Naive thymus-derived CD8-positive, alpha-beta T cell (primary cell): ENCODE measurements at places on chromosomes 16 and 17.
A peak's percentile ranks its signal among the peaks of the same experiment; 100 is the strongest.

DNA sequence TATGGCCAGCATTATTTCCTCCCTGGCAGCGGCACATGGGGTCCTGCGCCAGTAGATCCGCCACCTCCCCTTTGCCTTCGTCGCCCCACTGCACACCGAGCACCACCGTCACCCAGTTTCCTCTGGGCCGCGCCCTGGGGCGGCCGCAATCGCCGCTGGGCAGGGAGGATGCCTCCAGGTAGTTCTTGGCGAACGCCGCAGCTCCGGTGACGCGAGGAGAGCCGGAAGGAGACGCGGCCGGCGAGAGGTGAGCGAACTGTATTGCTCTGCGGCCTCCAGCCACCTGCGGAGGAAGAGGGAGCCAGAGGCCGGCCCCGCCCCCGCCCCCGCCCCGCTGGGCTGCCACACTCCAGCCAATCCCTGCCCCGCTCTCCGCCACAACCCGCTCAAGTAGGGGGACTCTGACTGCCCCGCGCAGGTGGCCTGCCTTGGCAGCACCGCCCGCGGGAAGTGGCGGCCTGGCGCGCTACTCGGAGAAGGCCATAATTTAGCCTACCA, 11.8 kb upstream of the SLFN13 start:
- peak; percentile 51 for DNase-seq

- no peak for DNase-seq
Measured at GRCh38 chr16:73350707-73351452, 303.0 kb upstream of the ZFHX3 start.

DNA sequence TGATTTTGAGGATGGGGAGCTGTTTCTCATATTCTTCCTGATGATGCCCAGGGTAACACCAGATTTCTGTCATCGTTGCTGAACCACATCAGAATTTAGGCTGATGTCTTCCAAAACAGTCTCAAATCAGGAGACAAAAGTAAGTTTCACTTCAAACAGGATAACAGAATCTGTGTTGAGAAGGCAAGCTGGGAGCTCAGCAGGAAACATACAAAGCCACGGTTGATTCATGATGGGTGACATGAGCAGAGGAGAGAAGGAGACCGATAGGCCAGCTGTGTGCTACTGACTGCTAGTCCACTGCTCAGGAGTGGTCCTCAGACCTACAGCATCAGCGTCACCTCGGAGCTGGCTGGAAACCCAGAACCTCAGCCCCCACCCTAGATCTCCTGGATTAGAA, 62.9 kb upstream of the RCVRN start:
- DNase-seq, result no peak

- peak; percentile 1 for DNase-seq
Measured at GRCh38 chr17:65228734-65229620, 91.8 kb downstream of the RGS9 start.

GRCh38 chr16:80317599-80318037, 223.2 kb upstream of the DYNLRB2 start:
- DNase-seq, result no peak

- no peak for DNase-seq
Measured at GRCh38 chr16:50123417-50123816, 29.7 kb upstream of the TENT4B start.

DNA sequence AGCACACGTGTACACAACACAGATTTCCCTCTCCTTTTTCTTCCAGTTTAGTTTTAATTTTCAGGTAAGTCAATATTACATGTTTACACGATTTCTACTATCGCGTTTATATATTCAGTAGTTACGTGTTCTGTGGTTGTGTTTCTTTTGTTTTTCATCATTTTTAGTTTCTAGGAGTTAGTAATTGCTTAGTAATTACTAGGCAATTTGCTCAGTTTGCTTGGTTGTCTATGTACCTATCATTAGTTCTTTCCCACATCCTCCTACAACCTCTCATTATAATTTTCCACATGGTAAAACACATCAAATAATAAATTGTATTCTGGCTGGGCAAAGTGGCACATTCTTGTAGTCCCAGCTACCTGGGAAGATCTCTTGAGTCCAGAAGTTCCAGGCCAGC, 24.6 kb upstream of the GUCY2D start:
- DNase-seq, result no peak

DNA sequence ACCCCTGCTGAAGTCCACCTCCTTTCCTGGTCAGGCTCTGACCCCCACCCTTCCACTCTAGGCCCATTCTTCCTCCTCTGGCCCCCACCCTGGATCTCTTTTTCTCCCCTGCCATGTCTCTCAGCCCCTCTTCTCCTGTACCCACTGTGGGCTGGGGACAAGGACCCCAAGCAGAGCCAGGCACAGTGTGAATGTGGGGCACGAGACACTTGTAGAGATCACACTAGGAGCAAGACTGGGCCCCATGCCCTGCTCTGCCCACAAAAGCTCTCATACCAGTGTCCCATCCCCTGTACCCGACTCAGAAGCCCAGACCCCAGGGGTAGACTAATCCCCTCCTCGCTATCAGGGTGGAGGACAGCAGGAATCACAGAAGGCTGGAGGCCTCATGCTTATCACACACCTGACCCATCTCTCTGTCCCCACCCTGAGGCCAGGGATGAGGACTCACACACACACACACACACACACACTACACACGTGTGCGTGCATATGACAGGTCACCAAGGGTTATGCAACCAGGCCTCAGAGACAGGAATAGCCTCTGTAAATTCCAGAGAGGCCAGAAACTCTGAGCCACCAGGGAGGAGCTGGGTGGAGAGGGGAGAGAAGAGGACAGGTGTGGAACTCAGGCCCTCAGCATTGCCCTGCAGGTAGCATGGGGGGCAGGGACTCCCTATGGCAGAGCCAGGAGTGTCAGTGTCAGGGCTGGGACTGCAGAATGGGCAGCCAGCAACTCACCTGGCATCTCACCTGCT, 21.1 kb downstream of the ARHGAP27 start:
- DNase-seq, result no peak

DNA sequence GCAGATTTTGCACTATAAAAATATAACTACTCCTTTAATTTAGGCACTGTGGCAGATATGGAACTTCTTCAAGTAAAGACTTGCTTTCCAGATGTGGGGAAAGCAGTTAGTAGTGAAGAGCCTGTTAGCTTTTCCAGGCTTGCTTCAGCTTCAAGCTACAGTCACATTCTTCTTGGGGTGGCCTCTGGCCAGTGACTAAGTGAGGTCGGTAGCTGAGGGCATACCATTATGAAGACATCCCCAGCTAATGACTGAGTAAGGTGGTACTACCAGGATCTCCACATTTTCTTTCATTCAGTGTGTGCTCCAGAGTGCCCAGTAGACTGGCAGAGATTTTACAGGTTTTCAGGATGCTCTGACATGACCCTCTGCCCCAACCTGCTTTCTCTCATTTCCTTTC, 167.1 kb upstream of the KIF2B start:
- no peak for DNase-seq

DNA sequence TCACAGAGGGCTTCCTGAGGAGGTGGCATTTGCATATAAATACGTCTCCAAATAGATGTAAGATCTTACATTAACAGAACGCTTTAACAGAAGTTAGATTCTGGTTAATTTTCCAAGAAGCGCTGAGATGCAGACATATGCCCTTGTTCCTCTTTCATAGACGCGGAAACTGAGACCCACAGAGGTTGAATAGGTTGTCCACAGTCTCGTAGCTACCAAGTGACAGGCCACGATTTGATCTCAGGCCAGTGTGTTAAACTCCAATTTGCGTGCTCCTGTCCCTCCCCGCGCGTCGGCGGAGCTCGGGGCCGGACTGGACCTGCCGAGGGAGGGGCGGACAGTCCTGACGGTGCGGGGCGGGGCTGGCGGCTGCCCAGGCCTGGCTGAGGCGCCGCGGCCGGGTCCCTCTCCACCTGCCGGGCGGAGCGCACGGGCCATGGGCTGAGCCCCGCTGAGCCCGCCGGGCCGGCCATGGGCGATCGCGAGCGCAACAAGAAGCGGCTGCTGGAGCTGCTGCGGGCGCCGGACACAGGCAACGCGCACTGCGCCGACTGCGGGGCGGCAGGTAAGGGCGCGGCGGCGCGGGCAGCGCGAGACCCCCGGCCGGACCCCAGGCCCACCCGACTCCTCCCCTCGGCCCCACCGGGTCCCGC, at the start of gene ADAP2:
Gene ADAP2, plus strand, starts transcription at position 402 of the 653 bp plus-strand sequence. Its CDS starts 70 bp downstream, at position 472.
- no peak for DNase-seq

DNA sequence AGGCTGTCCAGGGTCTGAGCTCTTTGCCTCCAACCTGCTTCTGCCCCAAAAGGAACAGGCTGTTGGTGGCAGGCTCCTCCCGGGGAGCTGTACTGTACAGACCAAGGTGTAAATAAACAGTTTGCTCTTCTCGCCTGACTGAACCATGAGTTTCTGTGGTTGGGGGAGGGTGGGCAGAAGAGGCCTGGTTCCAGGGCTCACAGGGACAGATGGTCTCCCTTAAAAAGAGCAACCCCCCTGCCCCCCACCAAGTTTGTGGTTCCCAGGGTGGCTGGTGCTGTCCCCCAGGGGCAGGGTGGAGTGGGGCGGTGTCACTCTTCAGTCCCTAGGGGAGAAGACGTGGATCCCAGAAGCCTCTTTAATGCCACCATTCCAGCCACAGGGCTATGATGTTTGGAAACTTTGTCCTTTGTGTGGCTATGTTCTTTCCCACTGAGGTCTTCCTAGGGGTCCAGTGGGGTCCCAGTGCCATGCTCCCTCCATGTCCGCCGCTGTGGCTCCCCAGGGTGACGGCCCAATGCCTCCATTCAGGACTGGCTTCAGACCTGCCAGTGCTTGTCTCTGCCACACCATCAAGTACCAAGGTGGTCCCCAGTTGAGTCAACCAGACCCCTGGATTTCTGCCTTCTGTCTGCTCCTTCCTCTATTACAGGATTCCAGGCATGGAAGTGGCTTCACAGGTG, 146.7 kb downstream of the RAB11FIP4 start:
- no peak for DNase-seq

- DNase-seq, result no peak
Measured at GRCh38 chr17:80498242-80498919, 22.0 kb upstream of the NPTX1 start.

DNA sequence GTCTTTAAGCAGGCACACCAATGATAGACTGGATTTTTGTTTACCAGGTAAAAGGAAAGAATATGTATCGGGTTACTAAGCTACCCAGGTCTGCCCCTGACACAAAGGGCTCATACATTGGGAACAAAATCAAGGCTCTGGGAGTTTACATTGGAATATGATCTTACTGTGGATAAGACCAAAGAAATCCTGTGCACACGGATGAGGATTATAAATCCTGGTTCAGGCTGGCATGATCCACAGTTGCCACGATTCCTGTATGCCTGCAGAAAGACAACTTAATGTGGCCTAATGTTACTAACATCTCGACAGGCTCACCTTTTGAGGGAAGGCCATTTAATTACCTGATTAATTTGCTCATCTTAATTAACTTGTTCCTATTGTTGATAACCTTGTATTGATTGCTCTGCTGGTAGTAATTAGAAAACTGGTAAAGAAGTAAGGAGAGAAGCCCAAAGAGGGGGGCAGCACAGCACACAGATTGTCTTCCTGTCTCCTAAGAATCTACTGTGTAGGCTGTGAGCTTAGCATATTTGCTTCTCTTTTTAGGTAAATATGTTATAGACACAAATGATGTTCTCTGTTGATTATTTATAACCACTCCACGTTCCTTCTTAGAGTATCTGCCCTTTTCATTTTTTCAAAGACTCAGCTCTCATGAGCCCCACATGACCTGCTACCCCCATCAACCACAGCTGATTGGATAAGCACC, 51.0 kb upstream of the TOX3 start:
- no peak for DNase-seq

DNA sequence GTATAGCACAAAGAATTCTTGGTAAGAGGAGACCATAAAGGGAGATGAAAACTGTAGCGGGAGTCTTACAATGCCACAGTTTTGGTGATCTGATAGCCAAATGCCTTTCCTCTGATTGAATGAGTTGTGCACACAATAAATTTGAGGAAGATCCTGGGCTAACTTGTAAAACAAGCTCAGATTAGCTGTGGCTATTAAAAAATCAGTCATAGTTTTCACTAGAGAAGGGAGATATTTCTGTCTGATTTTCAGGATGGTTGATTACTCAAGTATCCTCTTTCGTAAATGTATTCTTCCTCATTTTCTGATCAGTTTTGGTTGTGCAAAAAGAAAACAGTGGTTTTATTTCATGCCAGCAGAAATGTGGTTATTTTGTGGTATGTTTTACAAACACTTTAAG, 9.1 kb upstream of the METTL9 start:
- DNase-seq, result no peak

GRCh38 chr16:55214412-55214811, 109.6 kb upstream of the IRX6 start:
- no peak for DNase-seq

DNA sequence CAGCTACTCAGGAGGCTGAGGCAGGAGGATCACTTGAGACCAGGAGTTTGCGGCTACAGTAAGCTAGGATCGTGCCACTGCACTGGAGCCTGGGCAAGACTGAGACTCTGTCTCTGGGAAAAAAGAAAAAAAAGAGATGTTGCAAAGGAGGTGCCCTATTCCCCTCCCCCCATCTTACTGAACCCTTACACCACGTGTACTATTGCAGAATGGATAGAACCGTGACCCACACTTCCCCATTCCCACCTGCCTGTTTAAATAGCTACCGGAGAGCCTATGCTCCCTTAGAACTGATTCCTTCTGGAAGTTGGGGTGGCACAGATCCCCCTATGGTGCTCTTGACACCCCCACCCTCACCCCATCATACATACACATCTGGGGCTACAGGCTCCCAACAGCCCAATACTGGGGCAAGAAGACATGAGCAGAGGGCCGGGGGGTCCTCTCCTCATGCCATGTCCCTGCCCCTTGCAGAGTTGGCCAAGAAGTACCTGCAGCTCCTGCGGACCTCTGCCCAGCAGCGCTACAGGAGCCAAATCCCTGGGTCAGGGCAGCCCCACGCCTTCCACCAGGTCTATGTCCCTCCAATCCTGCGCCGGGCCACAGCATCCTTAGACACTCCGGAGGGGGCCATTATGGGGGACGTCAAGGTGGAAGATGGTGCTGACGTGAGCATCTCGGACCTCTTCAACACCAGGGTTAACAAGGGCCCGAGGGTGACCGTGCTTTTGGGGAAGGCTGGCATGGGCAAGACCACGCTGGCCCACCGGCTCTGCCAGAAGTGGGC, 35.7 kb downstream of the NLRC5 start:
- no peak for DNase-seq

GRCh38 chr17:45132572-45133463, 503 bp upstream of the PLCD3 start:
- peak; percentile 72 for DNase-seq

DNA sequence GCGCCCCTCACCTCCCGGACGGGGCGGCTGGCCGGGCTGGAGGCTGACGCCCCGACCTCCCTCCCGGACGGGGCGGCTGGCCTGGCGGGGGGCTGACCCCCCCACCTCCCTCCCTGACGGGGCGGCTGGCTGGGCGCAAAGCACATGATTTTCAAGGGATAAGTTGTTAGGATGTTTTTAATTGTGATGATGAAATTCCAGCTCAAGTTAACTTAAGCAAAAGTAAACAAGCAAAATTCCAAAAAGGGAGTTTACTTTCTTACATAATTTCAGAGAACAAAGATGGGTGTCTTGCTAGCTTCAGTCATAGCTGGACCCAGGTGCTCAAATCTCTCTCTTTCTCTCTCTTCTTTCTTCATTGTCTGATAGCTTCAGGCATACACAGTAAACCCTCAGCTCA, 33.6 kb upstream of the MED9 start:
- no peak for DNase-seq

GRCh38 chr16:22898874-22899348, 84.9 kb downstream of the HS3ST2 start:
- DNase-seq, result peak; percentile 5
